CD4-positive, alpha-beta T cell treated with Interleukin-12 subunit alpha and Interleukin-12 subunit beta, for 1 hour (primary cell): ENCODE measurements at places on chromosomes 2 and 18.

- no peak for DNase-seq
Measured at GRCh38 chr2:75604484-75604883, 42.1 kb upstream of the MRPL19 start.

DNA sequence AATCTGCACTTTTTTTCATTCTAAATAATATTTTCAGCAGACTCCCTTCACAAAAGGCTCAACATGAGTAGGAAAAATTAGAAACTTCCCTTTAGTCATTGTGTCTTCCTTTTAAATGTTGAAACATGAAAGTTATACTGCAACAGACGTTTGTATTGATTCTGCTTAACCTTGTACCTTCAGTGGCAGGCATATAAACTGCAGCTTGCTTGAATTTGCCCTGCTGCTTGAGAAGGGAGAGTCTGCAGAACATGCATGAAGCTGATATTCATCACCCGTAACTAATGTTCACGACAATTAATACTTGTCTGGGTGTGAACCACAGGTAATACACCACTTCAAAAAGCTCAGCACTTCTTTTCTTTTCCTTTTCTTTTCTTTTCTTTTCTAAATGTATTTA, 294.7 kb upstream of the LRP1B start:
- no peak for DNase-seq

DNA sequence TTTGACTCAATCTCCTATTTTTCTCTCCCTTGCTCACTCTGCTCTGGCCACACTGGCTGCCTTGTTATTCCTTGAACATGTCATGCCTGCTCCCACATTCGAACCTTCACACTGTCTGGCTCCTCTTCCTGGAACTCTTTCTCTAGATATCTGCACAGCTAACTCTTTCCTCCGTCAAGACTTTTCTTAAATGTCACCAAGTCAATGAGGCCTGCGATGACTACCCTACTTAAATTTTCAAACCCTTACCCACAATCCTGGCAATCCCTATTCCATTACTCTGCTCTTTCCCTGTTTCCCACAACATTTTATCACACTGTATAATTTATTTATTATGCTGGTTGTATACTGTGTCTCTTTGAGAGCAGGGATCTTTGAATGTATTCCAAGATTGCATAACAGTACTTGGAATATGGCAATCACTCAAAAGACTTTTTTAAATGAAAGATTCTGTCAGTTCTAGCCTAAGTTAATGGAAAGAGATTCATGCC, 206.2 kb downstream of the SRBD1 start:
- DNase-seq: no peak

DNA sequence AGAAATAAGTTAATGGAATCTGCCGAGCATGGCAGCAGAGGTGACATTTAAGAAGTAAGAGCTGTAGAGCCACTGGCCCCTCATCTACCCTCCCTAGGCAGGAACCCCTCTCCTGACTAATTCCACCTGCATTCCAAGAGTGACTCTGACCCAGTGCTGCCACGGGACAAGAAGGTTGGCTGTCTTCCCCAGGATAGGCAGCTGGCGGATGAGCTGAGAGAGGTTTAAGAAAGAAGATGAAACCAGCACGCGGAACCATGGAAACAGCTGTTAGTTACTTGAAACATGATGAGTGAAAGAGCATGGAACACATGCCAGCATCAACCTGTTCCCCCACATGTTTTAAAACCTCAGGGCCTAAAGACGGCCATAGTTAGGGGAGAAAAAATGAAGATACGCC, 74.1 kb downstream of the RND3 start:
- DNase-seq: no peak

- no peak for DNase-seq
Measured at GRCh38 chr18:34543945-34544344, 166.2 kb upstream of the DTNA start.

GRCh38 chr18:21309248-21309647, 67.2 kb downstream of the GREB1L start:
- DNase-seq: no peak

DNA sequence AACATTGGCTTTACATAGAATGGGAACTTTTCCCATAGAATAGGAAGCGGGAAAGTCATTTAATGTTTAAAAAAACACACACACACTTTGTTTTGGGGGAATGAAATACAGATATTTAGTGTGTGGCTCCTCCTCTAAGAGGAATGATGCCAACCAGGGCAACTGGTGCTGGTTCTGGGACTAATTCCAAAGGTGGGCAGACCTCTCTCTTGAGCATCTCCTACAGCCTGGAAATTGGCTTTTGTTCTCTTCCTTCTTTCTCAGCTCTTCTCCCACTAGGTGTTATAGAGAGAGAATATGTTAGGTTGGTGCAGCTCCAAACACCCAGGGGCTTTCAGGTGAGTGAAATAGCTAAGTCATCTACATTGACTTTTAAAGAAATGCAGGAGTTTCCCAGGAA, 190.1 kb downstream of the RAD51AP2 start:
- no peak for DNase-seq

DNA sequence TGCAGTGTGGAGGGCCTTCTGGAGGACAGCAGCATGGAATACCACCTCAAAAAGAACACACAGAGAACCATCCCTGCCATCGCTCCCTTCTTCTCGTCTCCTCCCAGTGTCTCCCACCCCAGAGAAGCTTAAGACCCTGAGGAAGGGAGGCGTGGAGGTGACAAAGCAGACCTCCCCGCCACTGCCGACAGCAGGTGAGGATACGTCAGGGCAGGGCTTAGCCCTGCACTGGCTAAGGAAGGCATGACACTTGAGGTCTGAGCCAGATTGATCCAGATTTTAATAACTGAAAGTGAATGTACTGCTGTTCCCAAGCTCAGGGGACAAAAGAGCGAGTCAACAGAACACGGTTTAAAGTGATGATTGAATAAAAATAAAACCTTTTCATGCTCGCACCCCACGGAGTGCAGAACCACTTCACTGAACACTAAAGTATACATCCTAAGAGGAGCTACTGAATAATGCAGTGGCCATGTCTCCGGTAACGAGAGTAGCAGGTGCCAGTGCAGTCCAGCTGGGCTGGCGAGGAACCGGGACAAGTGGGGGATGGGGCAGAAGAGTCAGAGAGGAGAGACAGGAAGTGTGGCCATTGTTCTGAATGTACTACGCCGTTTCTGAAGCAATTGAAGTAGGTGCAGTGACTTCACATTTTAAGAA, 391.0 kb downstream of the CDH2 start:
- no peak for DNase-seq

- no peak for DNase-seq
Measured at GRCh38 chr2:231007286-231008098, 11.6 kb downstream of the SPATA3 start.

GRCh38 chr2:120253021-120253882, 600 bp downstream of the RALB start:
- peak; percentile 38 for DNase-seq

- peak; percentile 35 for DNase-seq
Measured at GRCh38 chr2:216006164-216006663, 7.1 kb downstream of the MREG start.

DNA sequence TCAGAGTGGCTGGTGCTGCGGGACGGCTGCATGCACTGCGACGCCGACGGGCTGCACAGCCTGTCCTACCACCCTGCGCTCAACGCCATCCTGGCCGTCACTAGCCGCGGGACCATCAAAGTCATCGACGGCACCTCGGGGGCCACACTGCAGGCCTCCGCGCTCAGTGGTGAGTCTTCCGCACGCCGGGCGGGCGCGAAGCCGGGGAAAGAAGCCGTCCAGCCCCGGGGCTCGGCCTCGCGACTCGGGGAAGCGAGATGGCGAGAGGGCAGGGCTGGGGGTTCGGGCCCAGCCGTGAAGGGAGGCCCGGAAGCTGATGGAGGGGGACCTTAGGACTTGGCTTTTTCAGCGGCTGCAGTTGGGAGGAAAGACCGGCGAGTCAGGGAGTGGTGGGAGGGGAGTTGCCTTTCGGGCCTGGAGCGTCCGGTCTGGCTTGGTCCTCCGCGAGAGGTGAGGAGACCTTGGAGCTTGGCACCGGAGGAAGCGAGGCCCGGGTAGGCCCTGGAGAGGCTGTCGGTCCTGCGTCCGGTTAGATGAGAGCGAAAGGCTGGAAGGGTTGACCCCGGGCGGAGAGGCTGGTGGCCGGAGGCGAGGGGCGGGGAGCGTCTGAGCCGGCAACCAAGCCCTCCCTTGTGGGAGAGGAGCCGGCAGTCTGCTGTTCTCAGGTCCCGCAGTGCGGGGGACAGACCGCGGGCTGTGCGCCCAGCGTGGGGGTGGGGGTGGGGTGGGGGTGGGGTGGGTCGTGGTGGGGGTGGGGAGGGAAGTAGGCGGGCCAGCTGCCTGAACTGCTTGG, 691 bp downstream of the BIRC6 start:
- DNase-seq: peak; percentile 21

- peak; percentile 41 for DNase-seq
Measured at GRCh38 chr2:9556121-9556743, 602 bp upstream of the ADAM17 start.

- DNase-seq: peak; percentile 63
Measured at GRCh38 chr2:70789304-70790135, 923 bp downstream of the FIGLA start.

DNA sequence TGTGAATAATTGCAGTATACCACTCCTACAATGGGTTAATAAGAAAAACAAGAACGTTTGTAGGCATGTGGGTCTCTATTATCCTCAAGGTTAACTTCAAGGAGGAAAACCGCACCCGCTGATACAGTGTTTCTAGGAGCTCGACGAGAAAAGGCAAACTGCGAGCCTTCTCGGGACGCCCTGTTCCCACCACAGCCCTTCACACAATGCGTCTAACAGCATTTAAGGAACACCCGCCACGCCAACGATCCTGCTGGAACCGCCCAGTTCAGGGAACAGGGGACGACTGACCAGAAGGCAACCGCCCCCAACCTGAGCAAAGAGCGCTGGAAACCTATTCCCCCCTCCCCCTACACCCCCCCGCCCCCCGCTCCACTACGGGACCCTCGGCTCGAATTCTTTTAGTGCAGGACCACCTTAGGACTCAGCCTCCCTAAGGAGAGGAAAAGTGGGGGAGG, 710 bp upstream of the TMSB10 start:
- DNase-seq: no peak

DNA sequence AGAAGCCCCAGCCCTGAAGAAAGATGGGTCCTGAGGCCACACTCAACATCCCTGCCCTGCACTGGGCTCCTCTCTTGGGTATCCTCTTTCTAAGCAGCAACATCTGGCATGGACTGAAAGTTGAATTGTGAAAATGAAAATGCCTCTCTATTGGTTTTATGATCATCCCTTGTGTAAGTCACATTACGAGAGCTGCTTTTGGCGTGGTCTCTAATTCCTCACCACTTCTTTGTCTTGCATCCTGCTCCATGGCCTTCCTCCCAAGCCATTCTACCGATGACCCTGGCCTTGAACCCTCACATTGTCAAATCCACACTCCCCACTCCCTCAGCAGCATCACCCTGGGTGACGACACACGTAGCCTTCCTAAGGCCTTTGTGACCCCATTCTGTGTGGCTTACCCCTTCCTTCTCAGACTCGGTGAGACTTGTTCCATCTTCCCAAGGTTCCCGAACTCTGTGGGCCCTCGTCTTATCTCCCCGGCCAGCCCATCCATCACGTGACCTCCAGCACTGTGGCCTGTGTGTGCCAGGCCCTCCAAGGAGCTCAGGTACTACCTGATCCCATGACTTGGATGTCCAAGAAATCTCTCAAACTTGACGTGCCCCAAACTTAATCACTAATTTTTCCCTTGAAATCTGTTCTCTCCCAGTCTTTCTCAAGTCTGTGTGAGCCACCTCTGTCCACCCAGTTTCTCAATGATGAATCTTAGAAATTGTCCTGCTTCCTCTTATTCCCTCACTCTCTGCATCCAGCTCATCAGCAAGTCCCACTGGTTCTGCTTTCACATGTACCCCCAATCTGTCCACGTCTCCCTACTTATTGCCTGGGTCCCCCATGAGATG, 194.7 kb upstream of the HS6ST1 start:
- DNase-seq: no peak
